ENCODE measurements at places on chromosomes 5 and 9.

- no peak for DNase-seq
Measured at GRCh38 chr9:98992885-98993569, 49.3 kb downstream of the COL15A1 start.

- DNase-seq = no peak
Measured at GRCh38 chr5:124973661-124974060, 227.2 kb upstream of the ZNF608 start.

DNA sequence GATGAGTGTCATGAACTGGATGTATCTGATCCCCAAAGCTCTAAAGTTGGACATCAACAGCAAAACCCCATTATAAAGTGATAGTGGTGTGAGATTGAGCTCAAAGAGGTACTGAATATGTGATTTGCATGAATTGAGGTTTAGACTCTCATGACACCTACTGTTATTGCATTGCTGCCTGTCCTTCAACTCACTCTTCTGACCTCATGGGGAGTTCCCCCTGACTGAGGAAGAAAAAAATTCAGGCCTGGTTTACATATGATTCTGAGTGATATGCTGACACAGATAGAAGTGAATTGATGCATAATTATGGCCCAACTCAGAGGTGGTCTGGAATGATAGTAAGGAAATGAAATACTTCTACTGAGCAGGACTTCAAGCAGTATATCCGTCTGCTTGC is 76.2 kb upstream of the CHD1 start:
- no peak for DNase-seq

GRCh38 chr9:93185266-93186214 is 1.6 kb downstream of the WNK2 start:
- no peak for DNase-seq

- no peak for DNase-seq
Measured at GRCh38 chr9:133171161-133171961, 7.6 kb upstream of the GBGT1 start.

DNA sequence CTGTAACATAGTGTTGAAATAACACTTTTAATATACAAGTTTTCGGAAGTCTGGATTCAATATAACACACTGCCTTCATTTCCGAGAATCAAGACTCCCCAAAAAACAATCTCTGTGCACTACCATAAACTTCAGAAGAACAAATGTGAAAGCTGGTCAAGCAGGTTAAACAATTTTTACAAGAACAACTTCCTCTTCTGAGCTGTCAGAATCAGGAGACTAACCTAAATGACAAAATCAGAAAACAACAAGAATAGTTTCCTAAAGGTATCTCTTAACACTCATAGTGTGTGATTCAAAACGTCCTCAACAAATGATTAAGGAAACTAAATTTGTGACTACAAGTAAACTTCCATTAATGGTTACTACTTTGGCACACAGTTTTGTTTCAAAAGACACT is 11.6 kb downstream of the C9orf72 start:
- no peak for DNase-seq
